Esophagus muscularis mucosa (tissue), 4 donors: ENCODE measurements at places on chromosomes 3 and 15.

DNA sequence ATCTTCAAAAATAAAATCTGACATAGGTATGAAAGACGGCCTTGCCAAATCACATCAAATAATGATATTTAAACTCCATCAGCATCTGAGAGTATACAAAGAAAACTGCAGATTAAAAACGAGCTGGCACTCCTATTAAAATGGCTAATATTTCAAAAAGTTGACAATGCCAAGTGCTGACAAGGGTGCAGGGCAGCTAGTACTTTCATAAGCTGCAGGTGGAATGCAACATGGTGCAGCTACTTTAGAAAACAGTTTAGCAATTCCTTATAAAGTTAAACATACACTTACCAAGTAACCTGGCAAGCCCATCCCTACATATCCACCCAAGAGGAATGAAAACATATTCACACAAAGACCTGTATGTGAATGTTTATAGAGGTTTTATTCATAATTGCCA, 23.0 kb downstream of the TBC1D2B start:
- no peak overlapping the region for H3K27ac ChIP-seq
- DNase-seq, result no peak
- peaks cover 84% of the 10 kb centered on the region for H3K4me1 ChIP-seq
- no peaks in the 10 kb centered on the region for H3K27me3 ChIP-seq

- H3K4me3 ChIP-seq, result no peak overlapping the region
- H3K27me3 ChIP-seq, result no peaks in the 10 kb centered on the region
- H3K27ac ChIP-seq, result no peak overlapping the region
- no peaks in the 10 kb centered on the region for H3K36me3 ChIP-seq
Measured at GRCh38 chr3:159668461-159668860, 320.2 kb upstream of the IL12A start.

DNA sequence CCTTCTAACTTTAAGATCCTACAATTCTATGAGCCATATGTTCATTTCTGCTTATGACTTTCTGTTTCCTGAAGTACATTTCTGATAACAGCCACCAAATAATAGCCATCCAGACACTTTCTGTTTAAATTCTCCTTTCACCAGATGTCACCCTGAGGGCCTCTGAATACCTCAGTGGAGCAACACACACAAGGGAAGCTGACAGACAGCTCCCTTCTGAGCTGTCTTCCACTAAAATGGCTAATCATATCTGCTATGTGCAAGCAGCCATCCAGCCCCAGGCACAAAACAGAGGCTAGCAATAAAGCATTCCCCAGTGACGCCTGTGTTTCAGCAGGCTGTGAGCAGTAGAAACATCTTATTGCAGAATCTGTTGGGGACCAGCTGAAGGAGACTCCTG, 666.6 kb upstream of the UBE2E2 start:
- H3K4me1 ChIP-seq, result no peaks in the 10 kb centered on the region
- H3K4me3 ChIP-seq, result no peak overlapping the region
- DNase-seq, result no peak
- no peaks in the 10 kb centered on the region for H3K27me3 ChIP-seq

- no peaks in the 10 kb centered on the region for H3K27me3 ChIP-seq
- H3K27ac ChIP-seq, result no peak overlapping the region
- H3K4me3 ChIP-seq, result no peak overlapping the region
- H3K4me1 ChIP-seq, result no peaks in the 10 kb centered on the region
- H3K36me3 ChIP-seq, result no peaks in the 10 kb centered on the region
Measured at GRCh38 chr15:55348281-55348778, 29.3 kb downstream of the PIGB start.

DNA sequence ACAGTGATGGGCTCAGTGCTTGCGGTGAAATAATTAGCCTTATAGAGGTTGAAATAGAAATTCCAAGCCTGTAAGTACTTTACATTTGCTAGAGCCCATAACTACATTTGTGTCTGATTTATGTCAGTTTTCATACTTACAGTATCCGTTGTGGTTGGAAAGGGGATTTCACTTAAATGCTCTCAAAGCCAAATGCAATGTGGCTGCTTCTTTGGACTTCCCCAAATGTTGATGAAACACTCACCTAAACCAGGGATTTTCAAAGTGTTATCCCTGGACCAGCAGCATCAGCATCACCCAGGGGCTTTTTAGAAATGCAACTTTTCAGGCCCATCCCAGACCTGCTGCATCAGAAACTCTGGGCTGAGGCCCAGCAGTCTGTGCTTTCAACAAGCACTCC, 378.7 kb downstream of the MCTP2 start:
- H3K27me3 ChIP-seq, result no peaks in the 10 kb centered on the region
- H3K36me3 ChIP-seq, result no peaks in the 10 kb centered on the region
- H3K4me3 ChIP-seq, result no peak overlapping the region
- DNase-seq, result peak; percentile 45
- H3K27ac ChIP-seq, result no peak overlapping the region

DNA sequence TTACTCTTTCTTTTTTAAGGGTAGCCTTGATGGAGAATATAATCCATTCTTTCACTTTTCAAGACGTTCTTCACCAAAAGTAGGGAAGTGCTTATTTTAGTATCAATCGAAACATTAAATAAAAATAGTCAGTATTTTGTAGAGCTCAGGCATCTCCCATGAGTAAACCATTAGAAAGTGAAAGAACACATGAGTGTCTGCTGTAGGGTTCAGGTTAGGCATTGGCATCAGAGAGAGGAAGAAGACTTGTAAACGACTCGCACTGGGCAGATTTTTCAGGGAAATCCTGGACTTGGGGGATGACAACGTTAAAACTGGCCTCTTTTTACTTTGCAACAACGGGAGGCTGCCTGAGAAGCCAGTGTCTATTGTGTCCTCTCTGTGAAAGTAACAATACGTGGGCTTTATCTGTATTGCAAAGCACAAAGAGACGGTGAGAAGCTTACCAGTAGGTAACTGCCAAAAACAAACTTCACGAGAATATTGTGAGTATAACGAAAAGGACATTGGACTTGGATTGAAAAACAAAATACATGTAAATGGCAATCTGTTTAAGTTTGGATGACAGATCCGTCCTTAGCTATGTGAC, 451.7 kb downstream of the PYDC2 start:
- no peaks in the 10 kb centered on the region for H3K36me3 ChIP-seq
- no peak overlapping the region for H3K27ac ChIP-seq
- no peak for DNase-seq

- DNase-seq, result no peak
- peak overlapping the region; percentile 62 for H3K4me3 ChIP-seq
- peaks cover 21% of the 10 kb centered on the region for H3K4me1 ChIP-seq
- no peaks in the 10 kb centered on the region for H3K27me3 ChIP-seq
- H3K36me3 ChIP-seq, result peaks cover 15% of the 10 kb centered on the region
- H3K27ac ChIP-seq, result peak overlapping the region; percentile 79
Measured at GRCh38 chr3:187369089-187369447, 883 bp downstream of the RTP4 start.
